ENCODE measurements at places on chromosomes 4 and X.

DNA sequence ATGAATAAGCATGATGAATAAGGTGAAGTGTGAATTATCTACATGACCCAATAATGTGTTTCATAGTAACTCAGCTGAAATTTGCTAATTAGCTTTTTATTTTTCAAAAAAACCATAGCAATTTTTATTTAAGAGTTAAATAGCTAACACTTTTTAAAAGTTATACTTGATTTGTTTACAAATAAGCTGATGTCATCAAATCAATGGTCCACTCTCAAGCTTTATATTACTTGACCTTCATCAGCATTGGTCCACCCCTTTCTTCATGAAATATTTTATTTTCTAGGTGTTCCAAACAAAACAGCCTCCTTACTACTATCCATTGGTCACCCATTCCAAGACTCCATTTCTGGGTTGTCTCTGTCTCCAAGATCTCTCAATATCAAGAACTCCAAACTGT lies 649.0 kb upstream of the TENM3 start:
- no peak for DNase-seq
- H3K4me3 ChIP-seq = no peak overlapping the region
- no peak overlapping the region for H3K27ac ChIP-seq
- H3K4me1 ChIP-seq = no peaks in the 10 kb centered on the region

DNA sequence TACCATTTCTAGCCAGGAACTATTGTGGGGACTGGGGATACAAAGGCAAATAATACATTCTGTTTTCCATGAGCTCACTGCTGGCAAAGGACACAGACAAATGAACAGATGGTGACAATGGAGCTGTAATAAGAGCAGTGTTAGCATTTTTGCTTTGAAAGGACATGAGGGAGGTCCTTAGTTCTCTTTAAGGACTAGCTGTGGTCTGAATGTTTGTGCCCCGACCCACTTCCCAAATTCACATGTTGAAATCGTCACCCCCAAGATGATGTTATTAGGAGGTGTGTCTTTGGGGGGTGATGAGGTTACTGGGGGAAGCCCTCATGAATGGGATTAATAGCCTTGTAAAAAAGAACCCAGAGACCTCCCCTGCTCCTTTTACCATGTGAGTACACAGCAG lies 30.3 kb downstream of the CCNG2 start:
- H3K4me1 ChIP-seq = no peaks in the 10 kb centered on the region
- H3K36me3 ChIP-seq = no peaks in the 10 kb centered on the region
- H3K4me3 ChIP-seq = no peak overlapping the region
- DNase-seq = no peak
- no peak overlapping the region for H3K27ac ChIP-seq

GRCh38 chr4:83651846-83652245 lies 115.9 kb downstream of the GPAT3 start:
- no peak overlapping the region for H3K27ac ChIP-seq
- H3K4me1 ChIP-seq = no peaks in the 10 kb centered on the region
- no peaks in the 10 kb centered on the region for H3K36me3 ChIP-seq
- H3K27me3 ChIP-seq = no peaks in the 10 kb centered on the region
- no peak for DNase-seq

- peaks cover 36% of the 10 kb centered on the region for H3K36me3 ChIP-seq
- no peak for DNase-seq
- H3K27me3 ChIP-seq = no peaks in the 10 kb centered on the region
- H3K27ac ChIP-seq = no peak overlapping the region
Observed at GRCh38 chr4:48409203-48409602, 67.9 kb downstream of the SLAIN2 start.

DNA sequence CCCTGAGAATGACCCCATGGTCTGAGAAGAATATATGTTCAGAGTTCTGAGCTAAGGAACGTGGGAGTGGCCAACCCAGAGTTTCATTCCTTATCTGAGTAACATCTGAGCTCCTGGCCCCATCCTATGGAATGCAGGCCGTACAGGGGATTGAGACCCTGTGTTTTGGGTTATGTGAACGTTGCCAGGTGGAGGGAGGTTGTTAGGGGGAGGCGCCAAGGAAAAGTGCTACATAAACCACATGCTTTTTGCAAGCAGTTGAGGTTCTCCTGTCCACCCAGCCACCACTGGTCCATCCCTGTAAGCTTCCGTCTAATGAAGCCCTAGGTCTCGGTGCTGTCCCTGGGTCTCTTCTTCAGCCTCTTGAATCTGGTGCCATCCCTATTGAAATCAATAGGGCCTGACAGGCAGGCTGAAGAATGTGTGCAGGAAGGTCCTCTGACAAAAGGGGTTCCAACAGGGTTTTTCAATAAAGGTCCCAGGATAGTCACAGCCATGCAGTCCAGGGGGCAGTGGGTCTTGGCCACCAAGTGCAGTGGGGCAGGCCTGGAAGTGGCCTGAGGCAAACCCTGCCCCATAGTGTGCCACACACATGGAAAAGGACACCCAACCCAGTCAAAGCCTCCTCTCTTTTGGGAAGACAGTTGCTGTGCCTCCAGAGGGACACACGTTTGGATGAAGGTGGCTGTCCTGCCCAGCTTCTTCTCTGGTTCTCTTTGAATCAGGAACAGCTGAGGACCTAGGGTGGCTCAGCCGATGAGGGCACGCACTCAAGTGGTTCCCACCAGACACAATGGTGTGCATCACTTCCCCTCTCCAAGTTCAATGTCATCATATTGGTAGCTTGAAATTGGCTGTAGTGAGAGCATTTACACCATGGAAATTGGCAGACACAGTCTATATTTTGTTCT lies 53.5 kb downstream of the HTRA3 start:
- DNase-seq = no peak
- no peaks in the 10 kb centered on the region for H3K4me1 ChIP-seq
- no peak overlapping the region for H3K4me3 ChIP-seq
- no peak overlapping the region for H3K27ac ChIP-seq
- no peaks in the 10 kb centered on the region for H3K27me3 ChIP-seq
- H3K36me3 ChIP-seq = no peaks in the 10 kb centered on the region

All from DND-41 (cell line).